ENCODE measurements at places on chromosomes 11 and 22. TPM values are rescaled to one million over a fixed set of nuclear protein-coding genes. Genes with fewer than 3 reads are reported as not detected.

DNA sequence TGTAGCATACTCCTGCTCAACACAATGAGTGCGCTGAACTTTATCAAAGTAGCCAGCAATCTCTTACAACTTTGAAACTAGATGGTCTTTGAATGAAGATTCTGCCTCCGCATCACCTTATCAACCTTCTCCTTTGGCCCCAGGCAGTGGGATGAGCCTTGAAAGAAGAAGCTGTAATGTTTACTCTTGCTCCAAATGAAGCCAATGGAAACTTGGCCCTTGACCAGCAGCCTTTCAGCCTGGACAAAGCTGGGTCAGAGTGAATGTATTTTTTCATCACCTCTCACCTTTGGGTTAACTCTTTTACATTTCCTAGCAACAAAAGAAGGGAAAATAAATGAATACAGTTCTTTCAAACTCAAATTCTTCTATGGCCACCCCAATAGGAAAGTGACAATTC is 359.1 kb downstream of the KCNA4 start:
- no peak for DNase-seq

DNA sequence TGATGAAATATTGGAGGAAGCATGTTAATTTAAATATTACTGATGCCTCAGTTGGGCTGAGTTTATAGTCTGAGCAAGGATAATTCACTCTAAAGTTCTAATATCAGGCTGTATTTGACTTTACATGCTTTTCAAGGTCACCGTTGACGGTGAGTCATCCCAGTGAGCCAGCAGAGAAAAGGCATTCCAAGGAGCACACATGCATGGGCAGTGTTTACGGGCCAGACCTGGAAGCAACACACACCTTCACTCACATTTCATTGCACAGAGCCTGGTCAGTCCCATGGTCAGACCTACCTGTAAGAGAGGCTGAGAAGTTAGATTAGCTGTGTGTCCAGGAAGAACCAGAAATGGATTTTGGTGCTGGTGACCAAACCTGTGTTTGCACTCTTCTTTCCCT is 53.5 kb downstream of the COMMD9 start:
- DNase-seq: no peak

- no peak for DNase-seq
These were observed 392.5 kb downstream of the CTTN start for GRCh38 chr11:70790671-70791300.

- DNase-seq: no peak
These were observed 59.1 kb downstream of the RRAS2 start for GRCh38 chr11:14299921-14300320.

The CECR2 gene
- not detected for polyA plus RNA-seq

DNA sequence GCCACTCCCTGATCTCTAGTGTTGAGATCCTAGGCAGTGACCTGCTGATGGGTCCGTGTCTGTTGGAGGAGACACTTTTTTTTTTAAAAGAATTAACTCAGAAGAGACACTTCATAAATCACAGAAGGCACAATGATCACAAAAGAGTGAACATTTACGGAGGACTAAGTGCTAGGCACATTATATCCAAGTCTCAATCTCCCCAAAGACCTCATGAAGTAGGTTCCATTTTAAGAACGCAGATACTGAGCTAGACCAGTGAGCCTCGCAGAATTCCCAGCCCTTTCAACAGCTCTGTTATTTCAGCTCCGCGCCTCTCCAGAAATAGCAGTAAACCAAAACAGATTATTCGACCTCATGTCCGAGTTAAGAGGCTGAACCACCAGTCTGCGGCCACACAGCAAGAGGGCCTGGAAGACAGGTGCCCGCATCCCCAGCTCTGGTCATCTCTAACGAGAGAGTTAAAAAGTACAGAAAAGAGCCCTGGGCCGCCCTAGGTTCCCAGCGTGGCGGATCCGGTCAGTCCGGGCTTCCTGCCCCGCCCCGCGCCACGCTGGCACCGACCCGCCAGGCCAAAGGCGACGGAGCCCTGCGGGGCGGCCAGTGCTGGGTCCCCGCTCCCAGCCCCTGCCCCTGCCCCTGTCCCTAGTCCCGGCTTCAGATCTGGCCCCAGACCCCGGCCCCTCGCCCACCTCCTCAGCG is 612 bp downstream of the XBP1 start:
- DNase-seq: peak; percentile 10

DNA sequence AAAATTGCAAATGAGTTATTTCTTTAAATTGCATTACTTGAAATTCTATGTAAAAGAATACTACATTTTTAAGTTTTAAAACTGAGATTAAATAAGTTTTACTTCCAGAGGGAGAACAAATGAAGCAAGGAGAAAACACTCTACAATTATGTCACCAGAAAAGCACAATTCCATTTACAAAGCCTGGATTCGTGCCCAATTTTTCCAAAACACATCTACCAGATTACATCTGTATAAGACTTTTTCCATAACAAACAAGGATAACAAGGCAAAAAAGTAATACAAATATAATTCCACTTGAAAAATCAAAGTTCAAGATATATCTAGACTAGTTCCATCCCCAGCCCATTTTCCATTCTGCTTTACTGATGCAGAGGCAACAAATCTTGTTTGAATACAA is 40.5 kb downstream of the MTMR2 start:
- DNase-seq: no peak

DNA sequence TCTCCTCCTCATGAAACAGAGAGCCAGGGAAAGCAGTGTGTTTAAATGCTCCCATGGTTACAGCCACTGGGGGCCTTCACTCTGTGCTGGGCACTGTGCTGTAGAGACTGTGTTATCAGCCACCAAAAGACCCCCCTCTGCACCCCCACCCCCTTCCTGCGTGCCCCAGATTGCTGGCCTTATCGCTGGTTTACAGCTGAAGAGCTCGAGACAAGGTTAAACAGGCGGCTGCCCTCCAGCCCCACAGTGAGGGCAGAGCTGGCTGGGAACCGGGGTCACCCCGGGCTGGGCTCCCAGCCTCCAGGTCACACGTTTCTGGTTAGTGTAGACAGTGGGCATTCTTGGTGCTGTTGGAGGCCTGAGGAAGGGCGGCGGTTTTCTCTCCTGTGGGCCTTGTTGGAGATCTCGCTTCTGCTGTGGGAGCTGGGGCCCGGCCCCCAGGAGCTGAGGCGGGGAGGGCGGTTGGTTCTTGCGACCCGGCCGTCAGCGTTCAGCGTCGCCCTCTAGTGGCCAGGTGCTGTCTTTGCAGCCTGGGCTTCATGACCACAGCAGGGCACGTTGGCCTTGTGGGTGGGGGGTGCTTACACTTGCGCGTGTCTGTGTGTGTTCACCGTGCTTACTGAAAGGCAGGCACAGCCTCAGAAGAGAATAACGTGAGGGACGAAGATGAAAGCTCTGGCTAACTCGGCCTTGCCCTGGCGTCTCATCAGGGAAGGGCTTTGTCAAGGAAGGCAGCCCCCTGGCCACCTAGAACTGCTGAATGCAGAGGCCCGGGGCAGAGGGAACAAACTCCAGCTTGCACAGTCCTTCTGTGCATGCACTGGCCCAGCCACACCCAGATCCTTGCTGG is 40.8 kb downstream of the TBC1D22A start:
- DNase-seq: no peak

GRCh38 chr11:12199231-12199948 is 89.0 kb downstream of the MICAL2 start:
- no peak for DNase-seq

Measured in AG04450 (cell line).